ENCODE measurements at places on chromosomes 1 and 21. TPM values are rescaled to one million over a fixed set of nuclear protein-coding genes. Genes with fewer than 3 reads are reported as not detected.

GRCh38 chr1:185574139-185574875 is 159.9 kb upstream of the HMCN1 start:
- no peaks in the 10 kb centered on the region for H3K27me3 ChIP-seq
- no peak overlapping the region for H3K27ac ChIP-seq
- H3K4me3 ChIP-seq = no peak overlapping the region
- DNase-seq = no peak
- H3K4me1 ChIP-seq = no peaks in the 10 kb centered on the region

DNA sequence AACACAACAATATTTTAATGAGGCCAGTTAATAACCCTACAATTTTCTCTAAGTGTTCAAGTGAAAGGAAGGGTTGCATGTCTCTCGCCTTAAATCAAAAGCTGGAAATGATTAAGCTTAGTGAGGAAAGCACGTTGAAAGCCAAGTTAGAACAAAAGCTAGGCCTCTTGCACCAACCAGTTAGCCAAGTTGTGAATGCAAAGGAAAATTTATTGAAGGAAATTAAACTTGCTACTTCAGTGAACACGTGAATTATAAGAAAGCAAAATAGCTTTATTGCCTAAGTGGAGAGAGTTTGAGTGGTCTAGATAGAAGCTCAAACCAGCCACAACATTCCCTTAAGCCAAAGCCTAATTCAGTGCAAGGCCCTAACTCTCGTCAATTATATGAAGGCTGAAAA is 135.6 kb downstream of the DUSP10 start:
- no peak for DNase-seq
- H3K4me3 ChIP-seq = no peak overlapping the region
- H3K4me1 ChIP-seq = no peaks in the 10 kb centered on the region

DNA sequence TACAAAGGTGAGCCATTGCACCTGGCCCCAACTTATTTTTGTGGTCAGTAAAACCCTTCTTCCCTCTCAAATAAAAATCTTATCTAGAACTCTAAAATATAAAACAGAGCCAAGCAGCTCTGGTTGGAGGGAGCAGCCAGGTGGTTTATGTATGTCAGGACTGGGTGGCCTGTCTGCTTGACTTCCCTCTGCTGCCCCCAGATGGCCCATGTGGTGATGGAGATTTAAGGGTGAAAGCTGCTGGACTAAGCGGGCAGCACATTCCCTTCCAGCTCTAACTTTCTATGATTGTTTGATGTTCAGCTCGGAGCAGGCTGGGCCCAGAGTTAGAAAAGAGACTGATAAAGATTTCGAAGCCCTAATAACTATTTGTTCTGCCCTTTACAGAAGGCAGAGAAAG is 11.9 kb upstream of the PAQR6 start:
- H3K27me3 ChIP-seq = no peaks in the 10 kb centered on the region
- H3K4me1 ChIP-seq = no peaks in the 10 kb centered on the region
- H3K4me3 ChIP-seq = no peak overlapping the region
- H3K36me3 ChIP-seq = peaks cover 16% of the 10 kb centered on the region
- H3K27ac ChIP-seq = no peak overlapping the region
- DNase-seq = no peak

- H3K27me3 ChIP-seq = no peaks in the 10 kb centered on the region
- H3K4me1 ChIP-seq = peaks cover 5% of the 10 kb centered on the region
- H3K27ac ChIP-seq = peak within 1 kb of the TSS; percentile 79
- no peak for DNase-seq
- peak within 1 kb of the TSS; percentile 24 for H3K4me3 ChIP-seq
These were observed at the start of gene TIE1 for GRCh38 chr1:43300378-43301094. Gene TIE1, plus strand, starts transcription at chr1:43300982. Its CDS starts 90 bp downstream, at chr1:43301072.

GRCh38 chr1:192954705-192955265 is 104.4 kb downstream of the UCHL5 start:
- no peaks in the 10 kb centered on the region for H3K27me3 ChIP-seq
- no peak overlapping the region for H3K4me3 ChIP-seq
- no peak overlapping the region for H3K27ac ChIP-seq
- no peaks in the 10 kb centered on the region for H3K36me3 ChIP-seq
- no peak for DNase-seq

- DNase-seq = no peak
- no peak overlapping the region for H3K27ac ChIP-seq
- no peak overlapping the region for H3K4me3 ChIP-seq
- no peaks in the 10 kb centered on the region for H3K27me3 ChIP-seq
These were observed 48.7 kb downstream of the NPHP4 start for GRCh38 chr1:5943343-5944124.

- no peak for DNase-seq
- no peak overlapping the region for H3K27ac ChIP-seq
- H3K27me3 ChIP-seq = no peaks in the 10 kb centered on the region
- no peak overlapping the region for H3K4me3 ChIP-seq
These were observed 178.2 kb downstream of the FOXD2 start for GRCh38 chr1:47616036-47616435.

GRCh38 chr1:172085317-172085716 is 244.0 kb downstream of the DNM3 start:
- no peak overlapping the region for H3K27ac ChIP-seq
- H3K4me1 ChIP-seq = no peaks in the 10 kb centered on the region
- no peak for DNase-seq

- H3K4me3 ChIP-seq = peak overlapping the region; percentile 73
- peak overlapping the region; percentile 97 for H3K27ac ChIP-seq
- DNase-seq = no peak
- no peaks in the 10 kb centered on the region for H3K36me3 ChIP-seq
- H3K27me3 ChIP-seq = no peaks in the 10 kb centered on the region
These were observed 756 bp downstream of the RLF start for GRCh38 chr1:40161888-40162397.

GRCh38 chr1:206924592-206925105 is 2.9 kb upstream of the FCMR start:
- H3K27ac ChIP-seq = no peak overlapping the region
- H3K27me3 ChIP-seq = no peaks in the 10 kb centered on the region
- H3K4me1 ChIP-seq = no peaks in the 10 kb centered on the region
- H3K36me3 ChIP-seq = no peaks in the 10 kb centered on the region

TCHH gene
- total RNA-seq = 3.0 TPM

LRRC7 gene
- total RNA-seq = not detected

OR2T29 gene
- not detected for total RNA-seq

ERG gene
- 12.2 TPM for total RNA-seq

All from breast epithelium (tissue), 4 donors.